Activated CD8-positive, alpha-beta memory T cell treated with anti-CD3 and anti-CD28 coated beads for 1 hour (primary cell): ENCODE measurements at places on chromosomes 13 and 19.

GRCh38 chr13:48775804-48776203 lies 122.1 kb downstream of the CYSLTR2 start:
- no peak for DNase-seq

DNA sequence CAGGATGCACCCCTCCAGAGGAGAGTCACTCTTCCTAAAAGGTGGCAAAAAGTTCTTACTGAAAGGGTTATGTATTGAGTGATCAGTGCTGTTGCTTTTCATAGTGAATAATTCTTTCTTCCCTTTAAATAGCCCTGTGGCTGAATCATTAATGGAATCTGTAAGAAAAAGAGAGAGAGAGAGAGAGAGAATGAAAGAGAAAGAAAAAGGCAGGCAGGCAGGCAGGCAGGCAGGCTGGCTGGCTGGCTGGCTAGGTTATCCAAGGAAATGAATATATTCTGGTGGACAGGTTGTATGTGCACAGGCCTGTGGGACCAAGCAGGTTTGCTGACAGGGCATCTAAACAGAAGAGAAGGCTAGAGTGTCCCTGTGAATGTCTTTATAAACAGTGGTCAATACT lies 100.5 kb downstream of the DLEU7 start:
- DNase-seq, result no peak

DNA sequence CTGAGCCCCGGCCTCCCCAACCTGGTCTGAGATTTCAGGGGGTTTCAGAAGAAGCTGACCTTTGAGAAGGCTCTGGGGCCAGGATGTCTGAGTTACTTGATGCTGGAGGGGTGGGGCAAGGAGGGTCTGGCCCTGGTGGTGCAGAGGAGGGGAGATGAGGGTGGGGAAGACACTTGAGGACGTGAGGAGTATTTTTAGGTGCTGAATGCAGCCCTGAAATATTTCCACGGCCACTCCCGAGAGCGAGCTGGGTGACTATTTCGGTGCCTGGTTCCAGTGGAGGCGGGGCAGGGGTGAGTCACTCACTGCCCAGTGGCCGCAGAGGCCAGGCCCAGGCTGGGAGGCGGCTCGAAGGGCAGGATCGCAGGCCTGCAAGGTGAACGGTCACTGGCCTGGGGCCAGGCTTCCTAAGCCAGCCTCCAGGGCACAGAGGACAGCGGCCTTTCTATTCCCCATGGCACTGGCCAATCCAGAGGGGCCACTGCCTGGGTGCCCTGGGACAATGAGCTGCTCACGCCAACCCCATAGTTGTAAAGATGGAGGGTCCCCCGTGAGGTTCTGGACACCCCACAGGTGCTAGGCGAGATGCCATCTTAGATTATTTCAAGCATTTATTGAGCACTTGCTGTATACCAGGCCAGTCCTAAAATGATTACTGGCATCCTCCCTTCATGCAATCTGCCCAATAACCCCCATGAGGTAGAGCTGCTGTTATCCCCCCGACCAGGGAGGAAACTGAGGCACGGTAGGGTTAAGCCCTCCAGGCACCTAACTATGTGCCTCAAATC lies 19.7 kb upstream of the JUND start:
- DNase-seq, result no peak

- no peak for DNase-seq
These were observed 5.1 kb downstream of the CRX start for GRCh38 chr19:47826800-47827199.

- DNase-seq, result no peak
These were observed at the start of gene SPACA7 for GRCh38 chr13:112376050-112376681. Gene SPACA7 (plus strand): TSS chr13:112376355. CDS start chr13:112376386, 31 bp downstream.

DNA sequence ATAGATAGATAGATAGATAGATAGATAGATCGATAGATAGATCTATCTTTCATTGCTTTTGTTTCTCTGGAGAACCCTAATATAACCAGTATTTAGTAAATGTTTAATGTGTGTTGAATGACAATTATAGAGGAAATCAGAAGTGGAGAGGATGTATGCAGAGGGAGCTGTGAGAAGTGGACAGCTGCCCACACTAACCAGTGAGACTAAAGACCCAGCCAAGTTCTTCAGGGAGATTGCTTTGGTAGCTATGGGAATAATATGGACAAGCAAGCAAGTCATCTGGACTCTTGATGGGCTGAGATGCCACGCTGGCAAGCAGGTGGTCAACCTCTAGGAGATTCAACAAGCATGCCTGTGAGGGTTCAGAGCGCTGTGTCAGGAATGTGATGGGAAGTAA lies 14.9 kb upstream of the INTS6 start:
- DNase-seq, result no peak

DNA sequence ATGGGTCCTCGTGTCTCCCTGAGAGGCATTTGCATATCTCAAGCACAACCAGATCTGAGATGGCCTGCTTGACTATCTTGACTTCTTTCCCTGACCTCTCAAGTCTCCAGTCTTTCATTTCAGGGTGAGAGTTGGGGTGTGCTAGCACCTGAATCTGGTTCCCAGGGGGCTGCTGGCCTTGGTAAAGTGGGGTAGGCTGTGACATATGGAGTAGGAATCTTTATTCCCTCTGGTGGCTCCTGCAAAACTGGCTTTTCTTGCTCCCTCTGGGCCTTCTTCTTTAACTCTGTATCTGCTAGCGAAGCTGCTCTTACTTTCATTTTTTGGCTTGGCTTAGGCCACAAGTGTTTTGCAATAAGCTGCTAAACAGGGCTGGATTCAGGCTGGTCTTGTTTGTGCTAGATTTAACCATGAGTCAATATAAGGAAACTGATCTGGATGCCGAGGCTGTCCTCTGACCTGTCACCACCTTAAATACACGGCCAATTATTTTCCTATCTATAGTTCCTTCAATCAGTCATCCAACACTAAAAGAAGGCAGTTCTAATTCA lies 42.3 kb downstream of the ZNF493 start:
- DNase-seq, result no peak

GRCh38 chr19:8592231-8593009 lies 15.2 kb upstream of the MYO1F start:
- DNase-seq, result peak; percentile 87

DNA sequence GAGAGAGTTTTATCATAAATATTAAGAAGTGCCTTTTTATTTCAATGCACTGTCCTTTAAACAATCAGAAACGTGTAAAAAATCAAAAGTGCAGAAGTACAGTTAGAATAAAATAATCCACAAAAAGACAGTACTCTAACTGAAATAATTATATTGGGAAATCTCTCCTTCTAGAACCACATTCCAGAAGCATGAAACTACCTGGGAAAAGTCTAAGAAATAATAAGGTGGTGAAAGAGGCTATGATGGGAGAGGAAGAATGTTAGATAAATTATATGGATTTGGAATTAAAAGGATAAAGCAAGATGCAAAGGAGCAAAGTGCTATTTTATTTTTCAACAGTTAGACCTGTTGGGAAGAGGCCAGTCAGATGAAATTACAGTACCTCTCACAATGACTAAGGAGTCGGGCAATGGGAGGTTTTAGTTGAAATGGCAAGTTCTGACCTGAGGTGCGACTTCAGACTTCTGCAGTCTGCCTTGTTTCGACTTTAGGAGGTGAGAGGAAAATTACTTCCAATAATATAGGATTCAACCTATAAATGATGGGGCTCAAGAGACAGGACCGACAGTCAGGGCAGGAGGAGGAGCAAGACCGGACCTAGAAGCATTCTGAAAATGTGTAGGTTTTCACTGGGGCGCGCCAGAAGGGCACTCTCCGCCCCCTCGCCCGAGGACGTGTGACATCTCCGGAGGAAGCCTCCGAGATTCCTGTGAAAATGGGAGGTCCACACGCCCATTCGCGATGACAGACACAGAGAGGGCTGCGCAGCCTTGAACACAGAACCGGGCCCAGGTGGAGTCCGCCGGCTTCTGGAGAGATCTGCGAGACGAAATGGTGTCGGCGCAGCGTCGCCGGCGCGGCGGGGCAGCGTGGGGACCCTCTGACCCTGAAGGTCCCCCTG lies 717 bp downstream of the SPRYD7 start:
- no peak for DNase-seq

DNA sequence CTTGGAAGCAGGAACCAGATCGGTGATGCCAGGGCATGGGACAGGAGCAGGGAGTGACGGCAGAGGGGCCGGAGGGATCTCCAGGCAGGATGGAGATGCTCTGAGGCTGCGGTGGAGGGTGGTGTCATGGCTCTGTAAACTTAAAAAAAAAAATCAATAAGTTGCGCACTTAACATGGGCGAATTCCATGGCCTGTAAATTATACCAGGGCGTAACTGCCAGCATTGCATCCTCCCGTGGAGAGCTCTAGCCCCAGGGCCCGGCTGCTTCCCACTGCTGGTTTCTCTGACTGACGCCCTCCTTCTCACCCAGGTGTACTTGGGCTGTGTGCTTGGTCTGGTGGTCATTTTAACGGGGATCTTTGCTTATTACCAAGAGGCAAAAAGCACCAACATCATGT lies 8.7 kb downstream of the ATP12A start:
- no peak for DNase-seq

- DNase-seq, result no peak
These were observed 40.2 kb downstream of the CARS2 start for GRCh38 chr13:110665491-110666254.

DNA sequence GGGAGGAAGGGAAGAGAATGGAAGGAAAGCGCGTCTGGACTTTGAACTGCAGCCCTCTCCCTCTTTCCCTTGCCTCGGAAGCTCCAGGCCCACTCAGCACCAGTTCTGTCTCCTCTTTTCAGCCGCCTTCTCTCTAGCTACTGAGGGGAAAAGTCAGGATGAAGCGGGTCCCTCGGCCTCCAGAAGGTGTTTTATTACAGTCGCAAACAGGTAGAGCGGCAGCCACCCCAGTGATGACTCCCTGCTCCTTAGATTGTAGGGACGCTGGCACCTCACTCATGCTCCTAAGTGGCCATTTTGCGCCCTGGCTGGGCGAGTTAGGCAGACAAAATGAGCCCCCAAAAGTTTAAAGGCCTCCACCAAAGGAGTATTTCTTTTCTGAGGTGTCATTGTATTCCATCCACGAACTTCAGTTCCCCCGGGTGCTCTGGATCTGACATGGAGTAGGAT lies 954 bp upstream of the STK24 start:
- DNase-seq, result no peak

DNA sequence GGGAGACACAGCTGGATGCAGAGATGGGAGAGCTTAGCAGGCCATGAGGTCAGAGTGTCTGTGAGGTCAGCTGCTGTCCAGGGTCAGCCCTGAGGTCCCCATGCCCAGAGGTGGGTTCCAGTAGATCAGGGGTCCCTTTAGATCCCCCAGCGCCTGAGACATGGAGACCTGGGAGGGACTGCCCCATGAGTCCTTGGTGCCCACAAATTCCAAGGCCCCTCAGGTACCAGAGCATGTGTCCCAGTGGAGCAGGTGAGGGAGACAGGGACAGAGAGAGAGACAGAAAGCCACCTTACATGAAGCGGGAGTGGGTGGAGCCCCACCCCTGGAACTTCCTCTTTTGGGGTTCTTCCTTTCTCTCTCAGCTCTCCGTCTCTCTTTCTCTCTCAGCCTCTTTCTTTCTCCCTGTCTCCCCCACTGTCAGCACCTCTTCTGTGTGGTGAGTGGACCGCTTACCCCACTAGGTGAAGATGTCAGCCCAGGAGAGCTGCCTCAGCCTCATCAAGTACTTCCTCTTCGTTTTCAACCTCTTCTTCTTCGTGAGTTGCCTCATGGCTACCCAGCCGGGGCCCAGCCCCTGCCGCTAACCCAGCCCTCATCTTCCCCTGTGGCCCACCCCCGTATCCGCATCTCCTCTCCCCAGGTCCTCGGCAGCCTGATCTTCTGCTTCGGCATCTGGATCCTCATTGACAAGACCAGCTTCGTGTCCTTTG lies at the start of gene CD37:
Gene CD37 (plus strand): TSS at position 336 of the 713 bp plus-strand sequence. CDS start 135 bp downstream, at position 471.
- DNase-seq, result peak; percentile 45

GRCh38 chr19:13841962-13842290 lies 35.0 kb upstream of the NANOS3 start:
- DNase-seq, result no peak

DNA sequence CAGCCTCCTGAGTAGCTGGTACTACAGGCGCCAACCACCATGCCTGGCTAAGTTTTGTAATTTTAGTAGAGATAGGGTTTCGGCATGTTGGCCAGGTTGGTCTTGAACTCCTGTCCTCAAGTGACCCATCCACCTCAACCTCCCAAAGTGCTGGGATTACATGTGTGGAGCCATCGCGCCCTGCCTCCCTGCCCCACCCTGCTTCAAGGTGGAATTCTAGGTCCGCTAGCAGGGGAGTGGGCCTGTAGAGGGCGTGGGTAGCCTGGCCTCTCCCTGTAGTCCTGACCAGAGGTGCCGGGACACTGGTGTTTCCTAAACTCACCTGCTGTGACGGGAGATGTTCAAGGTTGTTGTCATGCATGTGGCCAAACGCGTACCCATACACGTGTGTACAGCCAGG lies 398 bp downstream of the SLC25A41 start:
- no peak for DNase-seq

DNA sequence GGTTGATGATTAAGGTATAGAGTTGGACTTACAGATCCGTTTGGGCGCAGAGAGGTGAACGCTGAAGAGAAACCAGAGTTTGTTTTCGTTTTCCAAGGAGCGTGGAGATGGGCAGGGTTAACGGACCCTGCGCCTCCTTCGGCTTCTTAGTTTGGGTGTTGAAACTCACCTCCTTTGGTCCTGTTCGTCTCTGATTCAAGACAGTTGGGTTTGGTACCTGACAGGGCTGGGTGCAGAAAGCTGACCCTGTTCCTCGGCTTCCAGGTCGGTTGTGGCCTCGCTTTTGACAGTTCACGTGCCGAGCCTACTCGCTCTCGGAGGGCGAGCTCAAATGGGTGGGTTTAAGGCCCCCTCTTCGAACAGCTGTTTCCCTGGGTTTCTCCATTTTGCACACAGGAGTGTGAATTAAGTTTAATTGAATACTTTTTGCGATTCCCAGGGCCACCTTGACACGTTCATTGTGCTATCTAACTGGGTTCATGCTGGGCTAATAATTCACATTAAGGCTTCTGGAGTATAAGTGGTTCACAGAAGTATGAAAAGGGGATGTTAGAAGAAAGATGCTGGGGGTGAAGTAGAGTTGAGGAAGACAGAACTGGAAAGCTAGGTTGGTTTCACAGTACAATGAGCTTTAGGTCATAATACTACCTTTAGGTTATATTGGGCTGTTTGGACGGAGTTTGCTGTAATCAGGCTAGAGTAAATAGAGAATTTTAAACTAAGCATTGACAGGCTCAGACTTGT lies 638 bp downstream of the USPL1 start:
- DNase-seq, result no peak
